ENCODE measurements at places on chromosomes 16 and 17.

DNA sequence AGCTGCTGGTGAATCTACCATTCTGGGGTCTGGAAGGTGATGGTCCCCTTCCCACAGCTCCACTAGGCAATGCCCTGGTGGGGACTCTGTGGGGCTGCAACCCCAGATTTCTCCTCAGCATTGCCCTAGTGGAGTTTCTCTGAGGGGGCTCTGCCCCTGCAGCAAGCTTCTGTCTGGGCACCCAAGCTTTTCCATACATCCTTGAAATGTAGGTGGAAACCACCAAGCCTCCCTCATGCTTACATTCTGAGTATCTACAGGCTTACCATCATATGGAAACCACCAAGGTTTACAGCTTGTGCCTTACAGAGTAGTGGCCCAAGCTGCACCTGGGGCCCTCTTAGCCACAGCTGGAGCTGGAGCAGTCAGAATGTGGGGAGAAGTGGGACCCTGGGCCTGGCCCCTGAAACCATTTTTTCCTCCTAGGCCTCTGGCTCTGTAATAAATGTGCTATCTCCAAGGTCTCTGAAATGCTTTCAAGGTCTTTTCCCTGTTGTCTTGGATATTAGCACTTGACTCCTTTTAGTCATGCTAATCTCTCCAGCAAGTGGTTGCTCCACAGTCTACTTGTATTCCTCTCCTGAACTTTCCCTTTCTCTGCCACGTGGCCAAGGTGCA is 19.6 kb upstream of the DLX3 start:
- no peak for DNase-seq

DNA sequence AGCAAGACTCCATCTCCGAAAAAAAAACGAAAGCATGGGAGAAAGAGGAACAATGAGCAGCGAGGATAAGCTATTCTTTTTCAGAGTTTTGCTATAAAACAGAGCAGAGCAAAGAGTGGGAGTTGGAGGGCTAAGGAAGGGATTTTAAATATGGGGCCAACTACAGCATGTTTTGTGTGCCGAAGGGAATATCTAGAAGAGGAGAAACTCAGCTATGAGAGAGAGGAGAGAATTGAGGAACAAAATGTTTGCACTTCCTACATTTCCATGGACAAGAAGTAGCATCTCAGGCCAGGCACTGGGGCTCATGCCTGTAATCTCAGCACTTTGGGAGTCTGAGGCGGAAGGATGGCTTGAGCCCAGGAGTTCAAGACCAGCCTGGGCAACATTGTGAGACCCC is 13.1 kb upstream of the GRB2 start:
- DNase-seq = no peak

DNA sequence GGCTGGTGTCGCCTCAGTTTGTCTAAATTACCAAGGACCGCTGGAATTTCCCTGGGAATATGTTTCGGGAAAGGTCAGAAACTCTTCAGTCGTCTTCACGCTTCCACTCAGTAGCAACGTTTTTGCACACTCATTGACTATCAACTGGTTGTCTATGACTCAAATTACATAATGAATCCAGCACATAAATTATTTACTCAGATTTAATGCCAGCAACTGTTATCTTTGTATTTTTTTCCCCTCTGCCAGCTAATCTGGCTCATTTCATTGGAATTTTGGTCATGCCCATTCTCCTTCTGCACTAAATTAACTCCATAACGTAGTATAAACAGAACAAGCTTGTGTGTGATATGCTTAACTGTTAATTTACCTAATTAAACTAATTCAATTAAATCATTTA is 372.7 kb upstream of the ZFHX3 start:
- no peak for DNase-seq

- no peak for DNase-seq
Observed at GRCh38 chr17:67431249-67432015, 54.4 kb downstream of the PITPNC1 start.

DNA sequence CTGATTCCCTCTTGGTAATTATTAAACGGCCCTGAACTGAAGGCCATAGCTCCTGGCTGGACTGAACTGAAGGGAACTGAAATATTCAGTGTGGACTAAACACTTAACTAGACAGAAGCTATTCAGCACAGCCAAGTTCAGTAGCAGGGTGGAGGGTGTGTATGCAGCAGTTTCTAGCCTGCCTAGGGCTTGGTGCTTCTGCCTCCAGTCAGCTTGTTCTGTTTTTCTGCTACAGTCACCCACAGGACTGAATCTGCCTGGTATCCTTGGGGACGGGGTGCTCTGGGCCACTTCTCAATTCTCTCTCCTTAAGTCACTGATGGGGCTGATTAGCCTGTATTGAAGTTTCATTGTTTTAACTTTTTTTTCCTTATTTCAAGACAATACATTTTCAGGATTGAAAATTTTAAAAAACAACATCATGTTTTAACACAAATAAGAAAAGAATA is 77.1 kb downstream of the WWP2 start:
- DNase-seq = no peak

- no peak for DNase-seq
Observed at GRCh38 chr17:59366773-59367656, 35.6 kb downstream of the YPEL2 start.

DNA sequence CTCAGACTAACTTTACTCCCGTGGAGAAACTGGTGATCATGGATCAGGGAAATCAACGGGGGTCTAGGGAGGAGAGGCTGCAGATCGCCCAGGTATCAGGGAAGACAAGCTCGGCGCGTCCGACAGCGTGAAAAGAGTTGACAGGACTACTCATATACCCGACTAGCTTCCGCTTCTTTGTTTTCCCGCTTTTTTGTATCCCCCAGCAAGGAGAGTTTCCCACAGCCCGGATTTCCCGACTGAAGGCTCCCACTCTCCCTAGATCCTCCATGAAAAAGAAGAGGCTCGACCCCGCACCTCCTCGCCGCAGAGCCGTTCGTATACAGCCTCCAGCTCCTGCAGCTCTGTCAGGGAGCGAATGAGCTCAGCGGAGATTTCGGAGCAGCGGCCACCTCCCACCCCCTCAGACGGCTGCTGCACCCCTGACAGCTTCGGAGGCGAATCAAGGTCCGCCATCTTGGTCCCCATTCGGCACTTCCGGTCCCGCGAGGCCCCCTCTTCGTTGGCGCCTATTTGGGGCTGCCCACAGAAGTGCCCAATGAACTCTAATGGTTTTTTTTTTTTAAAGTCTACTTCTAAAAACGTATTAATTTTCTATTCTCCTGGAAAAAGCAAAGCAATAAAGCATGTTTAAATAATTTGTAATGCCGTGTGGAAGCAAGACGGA is at the start of gene COG4:
Gene COG4 (minus strand): TSS at position 479 of the 667 bp plus-strand sequence. CDS start 11 bp downstream, at position 468.
- DNase-seq = peak; percentile 88

- no peak for DNase-seq
Observed at GRCh38 chr17:75390982-75391381, 14.5 kb downstream of the GRB2 start.

GRCh38 chr16:75195811-75196790 is 10.9 kb downstream of the CTRB2 start:
- DNase-seq = no peak

- no peak for DNase-seq
Observed at GRCh38 chr17:47622180-47622549, 27.6 kb upstream of the KPNB1 start.
